Stimulated activated CD4-positive, alpha-beta T cell treated with anti-CD3 and anti-CD28 coated beads, Interleukin-12 subunit alpha, Interleukin-12 subunit beta, amount 100 ng/mL, for 4 hours (primary cell): ENCODE measurements at places on chromosomes 3 and 15.
A peak's percentile ranks its signal among the peaks of the same experiment; 100 is the strongest.

DNA sequence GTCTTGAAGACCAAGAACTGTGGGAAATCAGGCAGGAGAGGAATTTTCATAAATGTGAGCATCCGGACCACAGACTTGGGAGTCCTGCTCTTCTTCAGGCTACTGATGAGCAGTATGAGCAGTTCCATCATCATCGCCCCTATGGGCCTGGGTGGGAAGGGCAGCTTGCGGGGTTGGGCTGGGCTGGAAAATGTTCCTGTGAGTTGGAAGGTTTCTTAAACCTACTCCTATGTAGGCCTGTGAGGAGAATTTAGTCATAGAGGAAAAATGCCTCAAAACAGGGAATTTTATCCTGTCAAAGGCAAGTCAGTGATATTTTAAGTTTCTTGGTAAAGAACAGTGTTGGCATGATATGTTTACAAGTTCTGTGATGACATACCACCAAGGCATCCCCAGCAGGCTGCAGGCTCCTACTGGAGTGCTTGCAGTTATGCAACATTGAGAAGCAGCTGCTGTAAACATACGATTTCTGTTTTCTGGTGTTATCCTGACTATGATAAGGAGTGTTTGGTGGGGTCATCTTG, 10.3 kb downstream of the MASP1 start:
- no peak for DNase-seq

GRCh38 chr3:146739203-146739671, 134.1 kb upstream of the PLSCR5 start:
- no peak for DNase-seq

DNA sequence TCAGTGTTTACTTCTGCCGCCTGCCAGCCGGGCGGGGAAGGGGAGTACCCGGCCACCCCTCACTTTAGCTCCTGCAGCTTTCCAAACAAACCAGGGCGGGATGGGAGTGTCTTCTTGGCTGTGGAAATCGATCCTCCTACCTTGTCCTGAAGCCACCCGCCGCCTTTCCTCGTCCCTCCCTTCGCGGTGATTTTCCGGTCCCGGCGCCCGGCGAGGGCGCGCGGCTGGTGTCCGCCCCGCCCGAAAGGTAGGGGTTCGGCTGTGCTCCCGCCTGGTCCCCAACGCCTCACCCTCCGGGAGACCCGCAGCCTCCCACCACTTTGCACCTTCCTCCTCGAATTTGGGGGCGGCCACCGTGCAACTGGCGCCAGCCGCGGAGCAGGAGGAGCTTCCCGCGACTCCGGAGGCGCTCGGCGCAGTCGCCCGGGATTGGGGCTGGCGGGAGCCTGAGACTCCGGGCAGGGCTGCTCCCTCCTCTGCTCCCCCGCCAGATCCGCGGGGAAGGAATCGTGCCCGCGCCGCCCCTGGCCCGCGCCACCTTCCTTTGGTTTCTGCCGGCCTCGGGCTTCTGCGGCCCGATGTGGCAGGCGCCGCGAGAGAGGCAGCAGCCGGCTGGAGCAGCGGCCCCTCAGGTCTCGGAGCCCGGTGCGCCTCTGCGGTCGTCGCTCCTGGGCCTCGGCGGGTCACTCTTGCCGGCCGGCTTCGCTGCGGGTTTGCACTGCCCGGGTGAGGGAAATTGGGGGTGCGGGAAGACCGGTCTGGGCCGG, 30.7 kb upstream of the ST3GAL6 start:
- peak; percentile 6 for DNase-seq

GRCh38 chr3:99645277-99646106, 7.1 kb downstream of the COL8A1 start:
- no peak for DNase-seq

GRCh38 chr3:38541806-38542205, 45.7 kb downstream of the EXOG start:
- DNase-seq: no peak

DNA sequence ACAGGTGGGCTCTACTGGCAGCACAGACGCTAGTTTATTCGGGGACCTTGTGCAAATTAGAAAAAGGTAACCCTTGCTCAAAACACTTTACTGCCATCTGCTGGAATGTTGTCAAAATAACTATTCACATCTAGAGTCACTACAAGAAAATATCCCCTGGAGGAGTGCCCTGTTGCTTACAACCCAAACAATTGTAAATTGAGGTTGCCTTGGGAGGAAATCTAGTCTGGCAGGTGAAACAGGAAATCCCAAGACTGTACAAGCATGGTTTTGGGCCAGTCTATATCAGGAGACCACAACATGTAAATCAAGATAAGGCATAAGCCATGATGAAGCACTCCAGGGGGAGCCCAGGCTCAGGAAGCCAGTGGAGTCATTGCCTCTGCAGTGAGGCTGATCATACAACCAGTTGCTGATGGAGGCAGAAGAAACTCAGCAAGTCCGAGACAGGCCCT, 136.8 kb upstream of the ACP3 start:
- DNase-seq: no peak

- no peak for DNase-seq
Measured at GRCh38 chr15:99333413-99333812, 82.1 kb downstream of the LRRC28 start.

- no peak for DNase-seq
Measured at GRCh38 chr15:63888146-63888545, 54.4 kb upstream of the HERC1 start.

- DNase-seq: no peak
Measured at GRCh38 chr15:34818526-34818925, 23.2 kb upstream of the ACTC1 start.

GRCh38 chr3:133943639-133944141, 48.0 kb upstream of the RAB6B start:
- DNase-seq: no peak

GRCh38 chr3:60344340-60344739, 906.9 kb downstream of the FHIT start:
- no peak for DNase-seq

GRCh38 chr15:99764522-99764921, 31.3 kb upstream of the LYSMD4 start:
- no peak for DNase-seq

DNA sequence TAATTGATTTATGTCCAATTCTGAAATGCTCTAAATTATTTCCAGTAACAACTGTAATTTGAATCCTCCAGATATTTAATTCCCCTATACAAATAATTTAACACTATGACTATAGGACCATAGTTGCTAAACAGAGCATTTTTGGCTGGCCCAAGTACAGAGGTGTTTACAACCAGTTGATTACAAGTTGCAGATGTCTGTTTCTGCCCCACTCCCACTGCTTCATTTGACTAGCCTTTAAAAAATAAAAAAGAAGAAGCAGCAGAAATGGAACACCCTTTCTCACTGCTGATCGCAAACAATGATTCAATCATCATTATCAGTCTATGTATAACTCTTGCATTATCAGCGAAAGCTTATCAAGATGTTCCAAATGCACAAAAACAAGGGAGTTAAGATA, 54.6 kb downstream of the SENP7 start:
- no peak for DNase-seq

GRCh38 chr15:33988384-33988783, 20.1 kb downstream of the CHRM5 start:
- DNase-seq: no peak

DNA sequence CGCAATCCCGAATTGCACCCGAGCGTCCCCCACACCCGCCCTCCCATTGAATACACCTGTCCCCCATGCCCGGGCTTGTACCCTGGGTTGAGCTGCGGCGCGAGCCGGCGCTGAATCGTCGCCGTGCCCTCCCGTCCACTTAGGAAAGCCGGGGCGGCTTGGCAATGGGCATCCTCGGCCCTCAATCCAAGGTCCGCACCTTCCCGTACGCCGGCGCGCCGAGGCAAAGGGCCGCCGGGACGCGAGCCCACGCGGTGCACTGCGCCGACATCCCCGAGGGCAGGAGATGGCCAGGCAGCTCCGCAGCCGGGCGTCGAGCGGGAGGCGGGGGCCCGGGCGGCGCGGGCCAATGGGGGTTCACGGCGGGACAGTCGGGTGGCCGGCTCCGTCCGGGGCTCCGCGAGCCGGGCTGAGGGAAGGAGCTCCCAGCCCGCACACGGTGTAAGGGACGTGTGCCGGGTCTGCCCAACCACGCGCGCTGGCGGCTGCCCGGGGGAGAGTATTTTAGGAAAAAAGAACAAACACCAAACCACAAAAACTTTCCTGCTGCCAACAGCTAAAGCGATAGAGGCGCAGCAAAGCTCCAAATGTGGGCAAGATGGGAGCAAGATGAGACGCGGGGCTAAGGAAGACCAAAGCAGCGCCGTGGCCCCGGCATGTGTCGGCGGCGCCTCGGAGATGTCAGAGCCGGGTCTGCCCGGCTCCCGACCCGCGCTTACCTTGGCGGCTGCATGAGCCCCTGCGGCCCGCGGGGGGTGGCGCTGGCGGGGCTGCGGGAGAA, 621 bp downstream of the RGMA start:
- peak; percentile 16 for DNase-seq

- DNase-seq: no peak
Measured at GRCh38 chr15:68411343-68411675, 20.7 kb downstream of the ITGA11 start.

DNA sequence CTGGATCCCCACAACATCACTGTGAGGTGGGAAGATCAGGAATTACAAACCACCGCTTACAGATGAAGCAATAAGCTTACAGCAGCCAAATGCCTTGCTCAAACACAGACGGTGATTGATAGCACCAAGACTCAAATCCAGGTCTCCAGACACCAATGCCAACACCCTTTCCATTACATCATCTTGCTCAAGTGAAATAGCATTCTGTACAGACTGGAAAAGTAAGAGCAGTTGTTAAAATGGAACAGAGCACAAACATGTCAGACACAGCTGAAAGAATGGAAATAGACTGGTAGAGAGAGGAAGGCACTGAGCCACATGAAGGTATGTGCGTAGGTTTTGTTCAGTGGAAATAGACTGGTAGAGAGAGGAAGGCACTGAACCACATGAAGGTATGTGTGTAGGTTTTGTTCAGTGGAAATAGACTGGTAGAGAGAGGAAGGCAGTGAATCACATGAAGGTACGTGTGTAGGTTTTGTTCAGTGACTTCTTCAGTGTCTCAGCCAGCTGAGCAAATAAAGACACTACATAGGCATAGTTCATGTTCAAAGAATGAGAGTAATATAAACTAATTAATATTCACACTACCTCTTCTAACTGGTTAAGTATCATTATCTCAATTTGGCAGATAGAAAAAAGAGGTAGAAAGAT, 15.6 kb downstream of the CLDN1 start:
- no peak for DNase-seq

DNA sequence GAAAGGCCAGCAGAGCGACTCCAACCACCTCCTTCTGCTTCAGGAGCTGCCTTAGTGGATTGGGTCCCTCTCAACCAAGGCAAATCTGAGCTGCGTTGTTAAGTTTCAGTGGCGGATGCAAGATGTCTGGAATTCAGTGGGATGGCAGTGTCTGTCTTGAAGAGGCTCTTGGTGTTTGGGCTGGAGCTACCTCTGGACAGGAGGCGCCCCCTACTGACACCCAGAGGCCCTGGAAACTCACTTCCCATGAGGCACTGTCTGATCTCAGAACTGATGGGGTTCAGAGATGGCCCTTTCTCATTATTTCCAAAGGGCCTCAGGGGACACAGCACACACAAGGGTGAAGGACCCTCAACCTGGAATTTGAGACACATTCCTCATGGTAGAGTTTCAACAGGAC, 6.0 kb upstream of the SLC28A1 start:
- DNase-seq: peak; percentile 54

- no peak for DNase-seq
Measured at GRCh38 chr15:95698951-95699350, 631.5 kb upstream of the NR2F2 start.

- DNase-seq: no peak
Measured at GRCh38 chr15:75456710-75457109, 5.2 kb upstream of the SIN3A start.

GRCh38 chr3:167783781-167784180, 48.3 kb downstream of the SERPINI1 start:
- no peak for DNase-seq

- no peak for DNase-seq
Measured at GRCh38 chr3:194993896-194994295, 277.1 kb downstream of the XXYLT1 start.

DNA sequence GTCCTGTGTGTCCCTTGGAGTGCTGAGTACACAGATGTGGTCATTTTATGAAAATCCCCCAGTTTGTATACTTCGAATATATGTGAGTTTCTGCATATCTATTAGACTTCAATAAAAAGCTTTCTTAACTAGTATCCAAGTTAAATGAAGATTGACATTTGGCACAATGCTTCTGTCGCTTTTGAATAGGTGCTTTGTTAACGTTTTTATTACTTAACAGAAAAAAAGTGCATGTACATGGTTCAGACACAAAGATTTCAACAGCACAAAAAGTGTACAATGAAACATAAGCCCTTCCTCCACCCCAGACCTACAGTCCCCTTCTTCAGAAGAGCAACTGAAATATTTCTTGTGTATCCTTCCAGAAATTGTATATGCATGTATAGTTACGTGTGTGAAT, 427.4 kb upstream of the PROK2 start:
- DNase-seq: no peak

DNA sequence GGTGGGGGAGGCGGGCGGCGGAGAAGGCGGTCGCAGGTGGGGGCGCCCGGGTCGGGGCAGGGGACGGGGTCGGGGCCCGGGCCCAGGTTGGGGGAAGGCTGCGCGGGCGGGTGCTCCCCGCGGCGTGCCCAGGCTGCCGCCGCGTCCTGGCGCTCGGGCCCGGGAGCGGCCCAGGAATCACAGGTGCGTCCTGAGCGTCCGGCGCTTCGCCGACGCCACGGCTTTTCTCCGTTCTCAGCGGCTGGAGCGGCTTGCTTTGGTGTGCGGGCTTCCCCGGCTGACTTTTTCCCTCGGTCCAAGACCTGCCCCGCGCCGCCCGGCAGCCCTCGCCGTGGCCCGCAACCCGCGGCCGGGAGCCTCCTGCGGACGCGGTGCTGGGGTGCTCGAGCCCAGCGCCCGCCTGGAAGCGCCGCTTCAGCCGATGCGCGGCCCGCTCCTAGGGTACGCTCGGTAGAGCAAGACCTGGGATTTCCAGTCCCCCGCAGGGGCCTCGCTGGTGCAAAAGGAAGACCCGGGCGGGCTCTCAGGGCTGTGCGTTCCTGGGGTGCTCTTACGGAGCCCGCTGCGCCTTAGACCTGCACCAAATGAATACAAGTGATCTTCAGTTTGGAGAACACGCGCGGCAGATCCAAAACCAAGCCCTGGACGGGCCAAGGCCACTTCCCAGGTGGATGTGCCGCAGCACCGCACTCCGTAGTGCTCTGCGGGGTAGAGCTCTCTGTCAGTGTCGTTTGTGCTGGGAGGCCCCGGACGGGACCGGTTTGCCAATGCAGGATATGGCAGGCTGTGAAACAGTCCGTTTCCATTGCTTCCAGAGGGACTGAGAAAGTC, 639 bp downstream of the NIPA1 start:
- peak; percentile 18 for DNase-seq

DNA sequence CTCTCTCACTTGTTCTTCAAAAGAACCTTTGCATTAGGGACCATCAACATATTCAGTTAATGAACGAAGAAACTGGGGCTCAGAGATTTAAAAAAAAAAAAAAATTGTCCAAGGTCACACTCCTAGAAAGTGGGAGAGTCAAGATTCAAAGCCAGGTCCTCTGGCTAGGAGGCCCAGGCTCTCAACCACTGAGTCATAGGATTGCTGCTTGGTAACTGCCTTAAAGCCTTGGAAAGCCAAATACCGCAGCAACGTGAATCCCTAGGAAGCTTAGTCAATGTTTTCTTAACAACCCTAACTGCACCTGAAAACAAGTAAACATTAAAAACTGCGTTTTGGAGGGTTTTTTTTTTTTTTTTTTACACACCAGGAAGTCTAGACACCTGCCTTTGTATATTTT, 156.8 kb downstream of the WNT5A start:
- DNase-seq: no peak
